ENCODE measurements at places on chromosomes 3 and 15.

DNA sequence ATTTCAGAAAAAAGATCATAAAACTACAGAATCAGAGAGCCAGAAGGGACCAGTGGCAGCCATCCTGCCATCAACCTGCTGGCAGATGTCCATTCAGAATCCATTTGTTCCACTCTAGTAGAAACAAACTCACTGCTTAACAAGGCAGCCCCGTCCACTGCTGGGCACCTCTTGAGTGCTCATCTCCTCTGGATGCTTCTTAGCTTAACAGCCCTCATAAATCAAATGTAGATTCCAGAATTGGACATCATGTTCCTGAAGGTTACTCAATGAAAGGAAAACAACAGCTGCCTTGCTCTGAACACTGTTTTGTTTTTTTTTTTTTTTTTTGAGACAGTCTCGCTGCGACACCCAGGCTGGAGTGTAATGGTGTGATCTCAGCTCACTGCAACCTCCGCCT lies 37.3 kb downstream of the ABCC5 start:
- no peak for DNase-seq

DNA sequence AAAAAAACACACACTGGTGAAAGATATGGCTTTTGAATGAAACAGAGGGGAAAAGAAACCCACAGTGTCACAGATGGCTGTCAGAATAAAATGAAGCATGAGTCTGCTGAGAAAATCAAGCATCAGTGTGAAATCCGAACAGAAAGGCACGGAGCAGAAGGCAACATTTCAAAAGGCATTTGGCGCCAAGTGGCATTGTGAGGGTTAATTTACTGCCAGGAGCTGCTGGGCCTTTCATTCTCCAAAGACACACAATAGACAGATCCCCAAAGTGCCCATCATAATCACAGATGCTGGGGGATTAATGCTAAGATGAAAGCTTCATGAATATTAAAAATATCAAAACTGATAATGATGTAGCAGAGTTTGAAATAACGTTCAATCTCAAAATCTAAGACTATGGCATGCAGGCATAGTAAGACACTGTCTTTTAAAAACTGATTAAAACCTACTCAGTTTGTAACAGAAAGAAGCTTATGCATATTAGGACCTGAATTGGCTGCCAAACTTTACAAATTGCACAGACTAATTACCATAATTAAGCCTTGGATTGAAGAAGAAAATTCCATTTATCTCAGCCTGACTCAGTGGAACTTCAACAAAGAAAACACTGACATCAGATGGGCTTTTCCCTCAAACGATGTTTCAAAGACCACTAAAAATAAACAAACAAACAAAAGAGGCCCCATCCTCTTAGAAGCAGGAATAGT lies 589.2 kb downstream of the ROBO1 start:
- DNase-seq, result no peak

GRCh38 chr15:62219799-62220198 lies 54.7 kb upstream of the C2CD4B start:
- DNase-seq, result no peak

DNA sequence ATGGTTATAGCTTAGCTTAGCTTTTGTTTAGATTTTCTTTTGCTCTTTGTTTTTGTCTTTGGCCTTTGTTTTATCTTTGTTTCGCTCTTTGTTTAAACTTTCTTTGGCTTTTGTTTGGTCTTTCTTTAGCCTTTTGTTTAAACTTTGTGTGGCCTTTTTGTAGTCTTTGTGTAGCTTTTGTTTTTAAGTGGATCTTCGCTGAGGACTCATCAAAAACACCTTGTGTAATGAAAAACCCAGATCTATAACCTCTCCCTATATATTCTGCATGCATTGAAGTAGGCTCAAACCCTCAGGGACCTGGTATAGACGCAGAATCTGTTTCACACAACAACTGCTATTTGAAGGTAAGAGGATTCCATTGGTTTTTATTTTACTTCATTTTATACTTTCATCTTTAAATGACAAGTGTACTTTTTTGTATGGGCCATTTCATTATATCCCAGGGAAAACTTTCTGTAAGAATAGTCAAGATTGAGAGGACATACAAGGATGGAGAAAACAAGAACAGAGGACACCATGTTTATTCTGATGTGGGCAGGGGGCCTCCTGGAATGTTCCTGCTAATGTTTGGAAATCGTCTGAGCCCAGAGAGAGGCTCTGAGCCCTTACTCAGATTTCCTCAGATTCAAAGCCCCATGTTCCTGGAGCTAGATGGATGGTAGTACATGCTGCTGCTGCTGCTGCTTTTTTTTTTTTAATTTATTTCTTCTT lies at the start of gene MOBP:
Gene MOBP (plus strand): TSS at position 287 of the 714 bp plus-strand sequence. CDS start 34,390 bp downstream, outside the sequence.
- no peak for DNase-seq

GRCh38 chr3:101638261-101638745 lies 38.6 kb downstream of the ZBTB11 start:
- DNase-seq, result no peak

- peak; percentile 38 for DNase-seq
Observed at GRCh38 chr15:75454471-75455378, 3.2 kb upstream of the SIN3A start.

GRCh38 chr15:28903555-28903954 lies 17.8 kb downstream of the APBA2 start:
- no peak for DNase-seq

- no peak for DNase-seq
Observed at GRCh38 chr3:54837964-54838363, 89.9 kb downstream of the LRTM1 start.
